Nucleus accumbens (tissue), 56 donors: ENCODE measurements at places on chromosomes 11 and 22.
A peak's percentile ranks its signal among the peaks of the same experiment; 100 is the strongest.

GRCh38 chr11:109946322-109946846 is 146.8 kb upstream of the ZC3H12C start:
- DNase-seq = peak; percentile 64

GRCh38 chr11:28318871-28319270 is 210.7 kb downstream of the METTL15 start:
- no peak for DNase-seq

GRCh38 chr11:86230179-86230804 is 14.3 kb upstream of the EED start:
- DNase-seq = no peak

DNA sequence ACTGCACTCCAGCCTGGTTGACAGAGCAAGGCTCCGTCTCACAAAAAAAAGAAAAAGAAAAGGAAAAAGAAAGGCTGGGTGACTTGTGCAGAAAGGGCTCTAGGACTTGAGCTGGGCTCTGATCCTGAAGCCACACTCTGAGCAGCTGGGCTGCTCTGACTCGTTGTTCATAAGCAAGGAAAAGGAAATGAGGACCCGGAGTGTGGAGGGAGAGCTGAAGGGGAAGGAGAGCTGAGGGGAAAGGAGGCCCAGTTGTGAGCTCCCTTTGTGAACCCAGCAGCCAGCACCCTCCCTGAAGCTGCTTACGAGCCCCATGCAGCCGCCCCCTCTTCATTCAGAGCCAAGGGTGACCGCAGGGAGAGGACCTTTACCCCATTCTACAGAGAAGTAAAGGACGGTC is 12.3 kb upstream of the SH3BP1 start:
- DNase-seq = no peak

DNA sequence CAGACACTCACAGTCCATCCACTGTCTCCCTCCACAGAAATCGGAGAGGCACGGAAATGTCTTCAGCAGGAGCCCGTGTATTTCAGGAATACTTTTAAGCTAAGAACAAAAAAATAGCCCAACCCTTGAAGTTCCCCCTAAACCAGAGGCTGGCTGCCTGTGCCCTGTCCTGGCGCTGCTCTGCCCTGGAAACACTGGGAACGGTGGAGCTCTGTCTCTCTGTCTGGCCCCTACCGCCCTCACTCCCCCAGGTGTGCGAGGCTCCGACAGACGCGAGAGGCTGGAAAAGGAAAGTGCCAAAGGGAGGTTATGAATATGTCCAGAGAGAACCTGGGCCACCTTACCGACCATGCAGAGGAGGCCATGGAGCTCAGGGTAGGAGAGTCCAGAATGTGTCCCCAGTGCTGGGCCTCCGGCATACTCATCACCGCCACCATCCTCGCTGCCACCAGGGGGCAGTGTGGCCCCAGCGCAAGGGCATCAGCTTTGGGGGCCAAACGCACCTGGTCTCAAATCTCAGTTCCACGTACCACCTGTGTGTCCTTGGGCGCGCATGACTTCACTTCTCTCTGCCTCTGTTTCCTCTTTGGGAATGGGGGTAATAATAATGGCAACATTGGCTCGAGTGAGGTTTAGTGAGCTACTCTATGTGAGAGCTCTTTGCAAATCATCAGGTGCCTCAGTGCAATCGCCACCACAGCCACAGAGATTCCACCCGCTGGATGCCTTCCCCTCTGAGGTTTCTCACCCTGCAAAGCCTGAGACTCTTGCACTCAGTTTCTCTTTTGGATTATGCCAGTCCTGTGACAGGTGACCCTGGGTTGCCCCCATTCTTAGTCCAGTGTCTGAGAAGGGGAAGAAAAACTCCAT is 10.4 kb upstream of the SLCO2B1 start:
- DNase-seq = peak; percentile 36

GRCh38 chr22:40231618-40232313 is 54.0 kb downstream of the TNRC6B start:
- DNase-seq = no peak

DNA sequence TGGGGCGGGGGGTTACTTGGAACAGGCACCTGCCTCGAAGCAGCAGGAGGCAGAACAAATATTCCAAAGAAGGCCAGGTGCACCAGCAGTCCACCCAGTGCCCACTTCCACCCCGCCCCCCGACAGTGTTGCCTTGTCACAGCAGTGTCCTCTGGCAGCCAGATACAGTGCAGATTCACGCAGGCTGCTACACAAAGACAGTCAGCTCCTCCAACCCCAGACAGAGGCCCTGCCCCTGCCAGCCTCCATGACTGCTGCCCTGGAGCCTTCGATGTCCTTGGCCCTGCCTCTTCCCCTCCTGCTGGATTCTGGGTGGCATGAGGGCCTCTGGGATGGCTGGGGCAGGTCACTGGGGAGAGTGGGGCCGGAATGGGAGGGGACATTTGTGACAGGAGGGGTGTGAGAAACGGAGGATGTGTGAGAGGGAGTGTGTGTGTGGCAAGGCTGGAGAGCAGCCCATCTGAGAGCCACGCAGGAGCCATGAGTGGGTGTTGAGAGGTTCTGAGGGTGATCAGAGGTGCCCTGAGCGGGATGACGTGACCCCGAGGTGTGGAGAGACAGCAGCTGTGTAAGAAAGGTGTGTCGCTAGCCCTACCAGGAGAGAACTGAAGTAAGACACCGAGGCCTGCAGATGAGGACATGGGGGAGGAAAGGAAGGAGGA is 173.7 kb downstream of the CEP164 start:
- DNase-seq = no peak

- no peak for DNase-seq
Observed at GRCh38 chr11:31437742-31438435, 68.2 kb downstream of the DNAJC24 start.

- DNase-seq = no peak
Observed at GRCh38 chr11:250740-251299, 14.0 kb downstream of the PSMD13 start.

- DNase-seq = no peak
Observed at GRCh38 chr11:134785059-134785458, 373.0 kb upstream of the B3GAT1 start.

- no peak for DNase-seq
Observed at GRCh38 chr11:3674189-3674588, 3.0 kb upstream of the CHRNA10 start.

- DNase-seq = peak; percentile 76
Observed at GRCh38 chr11:117535201-117535849, 207.7 kb downstream of the CEP164 start.

DNA sequence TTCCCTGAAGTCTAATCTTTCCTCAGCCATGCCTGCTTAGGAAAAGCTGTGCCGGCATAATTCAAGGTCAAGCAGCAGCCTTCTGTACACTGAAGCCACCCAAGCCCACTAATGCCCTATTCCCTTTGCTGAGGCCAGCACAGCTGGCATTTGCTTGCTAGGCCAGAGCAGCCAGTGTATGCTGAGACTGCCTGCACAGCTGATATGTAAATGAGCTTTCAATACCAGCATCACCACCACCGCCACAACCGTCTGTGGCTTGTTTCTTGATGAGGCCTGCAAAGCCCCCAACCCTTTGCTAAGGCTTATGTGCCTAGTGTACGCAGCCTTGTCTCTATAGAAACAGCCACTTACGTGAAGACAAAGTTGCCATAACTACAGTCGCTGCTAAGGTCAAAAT is 56.3 kb upstream of the TNRC6B start:
- DNase-seq = peak; percentile 7

DNA sequence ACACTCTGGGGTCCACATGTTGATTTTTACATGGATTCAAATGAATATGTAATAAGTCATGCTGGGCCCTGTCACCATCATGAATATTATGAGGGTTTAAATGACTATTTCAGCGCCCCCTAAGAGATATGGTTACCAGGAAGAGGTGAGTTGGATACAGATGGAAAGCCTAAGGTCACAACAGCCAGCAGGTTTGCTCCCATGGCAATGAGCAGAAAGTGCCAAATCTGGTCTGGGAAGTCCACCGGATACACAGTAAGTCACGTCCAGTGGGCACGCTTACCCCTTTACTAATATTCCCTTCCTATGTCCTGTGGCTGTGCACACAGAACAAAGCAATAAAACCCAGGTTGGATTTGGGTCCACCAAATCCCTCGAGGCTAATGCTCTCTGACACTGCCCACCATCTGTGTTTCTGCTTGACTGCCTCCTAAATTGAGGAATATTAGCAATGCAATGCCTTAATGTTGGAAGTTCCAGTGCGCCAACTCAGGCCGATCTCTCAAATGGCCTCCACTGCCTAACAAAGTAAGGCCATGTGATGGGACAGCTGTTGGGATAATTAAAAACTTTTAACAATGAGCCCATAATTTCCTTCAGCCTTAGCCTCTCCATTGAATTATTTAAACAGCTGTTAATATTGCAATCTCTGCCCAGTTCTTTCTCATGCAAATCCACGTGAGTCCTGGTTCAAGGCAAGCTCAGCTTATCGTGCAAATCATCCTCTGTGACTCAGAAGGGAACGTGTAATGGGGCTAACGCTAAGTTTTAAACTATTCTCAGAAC is 97.6 kb downstream of the SLC1A2 start:
- DNase-seq = no peak

GRCh38 chr11:8138526-8138925 is 30.3 kb downstream of the RIC3 start:
- DNase-seq = no peak

DNA sequence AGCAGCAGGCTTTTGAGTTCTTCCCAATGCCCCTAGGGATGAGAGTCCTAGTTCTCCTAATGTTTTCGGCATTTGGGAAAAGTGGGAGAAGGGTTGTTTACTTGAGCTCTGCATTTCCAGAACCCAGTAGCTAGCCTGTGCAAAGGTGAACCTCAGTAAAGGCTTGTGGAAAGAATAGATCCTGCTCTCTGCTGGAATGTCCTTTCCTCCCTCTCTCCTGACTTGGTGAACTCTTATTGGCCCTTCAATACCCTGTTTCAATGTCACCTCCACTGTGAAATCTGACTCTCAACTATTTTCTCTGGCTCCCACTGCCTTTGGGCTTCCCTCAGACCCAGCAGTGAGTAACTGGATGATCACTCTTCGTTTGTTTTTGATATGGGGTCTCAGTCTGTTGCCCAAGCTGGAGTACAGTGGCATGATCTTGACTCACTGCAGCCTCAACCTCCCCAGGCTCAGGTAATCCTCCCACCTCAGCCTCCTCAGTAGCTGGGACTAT is 2.4 kb upstream of the UVRAG start:
- DNase-seq = no peak

DNA sequence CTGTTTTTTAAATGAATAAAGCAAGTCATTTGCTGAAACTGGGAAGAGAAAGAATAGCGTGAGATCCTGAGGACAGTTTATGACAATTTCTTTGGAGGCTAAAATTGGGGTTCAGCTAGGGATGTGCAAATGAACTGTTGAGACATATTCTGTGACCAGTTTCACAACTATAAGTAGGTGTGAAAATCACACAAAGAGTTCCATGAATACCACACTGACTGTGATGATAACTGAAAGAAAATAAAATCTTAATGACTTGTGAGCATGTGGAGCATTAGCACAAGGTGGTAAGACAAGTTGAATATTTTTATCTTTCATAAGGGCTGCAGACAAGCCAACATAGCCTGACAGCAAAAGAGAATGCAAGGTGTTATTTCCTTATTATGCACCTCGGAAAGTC is 61.1 kb upstream of the PDGFD start:
- DNase-seq = no peak

DNA sequence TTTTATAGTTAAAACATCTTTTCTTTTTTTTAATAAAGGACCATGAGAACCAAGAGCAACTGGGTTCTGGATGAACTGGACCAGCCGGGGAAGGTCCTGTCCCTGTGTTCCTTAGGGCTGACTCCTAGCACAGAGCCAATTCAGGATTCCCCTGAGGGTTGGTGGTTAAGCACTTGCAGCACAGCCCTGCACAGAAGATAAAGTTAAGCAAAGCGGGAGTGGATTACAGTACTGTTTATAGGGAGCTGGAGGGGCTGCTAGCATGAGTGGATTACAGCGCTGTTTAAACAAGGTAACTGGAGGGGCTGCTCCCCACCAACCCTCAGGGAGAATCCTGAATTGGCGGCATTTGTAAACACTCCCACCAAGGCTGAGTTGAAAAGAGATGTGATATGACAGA is 90.6 kb downstream of the CELSR1 start:
- no peak for DNase-seq

DNA sequence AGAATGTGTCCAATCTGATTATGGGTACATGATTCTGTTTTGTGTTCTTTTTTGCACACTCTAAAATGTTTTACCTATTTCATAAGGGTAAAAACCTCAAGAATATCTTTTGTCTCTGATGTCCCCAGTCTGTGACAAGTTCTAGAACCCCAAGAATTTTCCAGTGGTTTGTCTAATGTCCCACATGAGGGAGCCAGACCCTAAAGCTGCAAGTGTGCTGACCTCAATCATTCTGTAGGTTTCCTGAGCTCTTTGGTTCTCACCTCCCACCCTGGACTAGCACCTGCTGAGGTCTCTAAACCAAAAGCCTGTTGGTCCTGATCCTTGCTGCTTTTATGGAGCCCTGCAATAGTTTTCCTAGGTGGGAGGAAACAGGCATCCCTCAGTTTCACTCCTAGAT is 149.8 kb upstream of the MPPED2 start:
- no peak for DNase-seq

DNA sequence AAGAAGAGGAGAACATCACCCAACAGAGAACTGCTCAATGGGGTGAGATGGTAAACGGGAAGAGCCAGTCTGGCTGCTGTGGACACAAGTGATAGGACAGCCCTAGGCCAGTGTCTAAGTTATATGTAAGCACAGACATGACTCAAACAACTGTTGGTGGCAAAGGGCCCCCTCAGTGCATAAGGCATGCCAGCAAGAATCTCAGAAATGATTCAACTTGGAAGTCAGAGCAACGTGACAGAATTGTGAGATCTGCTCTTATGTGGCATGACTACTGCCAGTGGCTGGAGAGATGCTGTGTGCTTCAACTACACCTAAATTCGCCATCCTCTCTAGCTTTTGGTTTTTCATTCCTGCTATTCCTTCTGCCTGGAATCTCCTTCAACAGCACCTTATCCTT is 7.4 kb downstream of the SLN start:
- DNase-seq = no peak

- DNase-seq = no peak
Observed at GRCh38 chr22:30327864-30328345, 1.2 kb upstream of the TBC1D10A start.

GRCh38 chr11:65855927-65856363 is 2.0 kb downstream of the CFL1 start:
- no peak for DNase-seq

GRCh38 chr11:68806931-68807844 is 34.5 kb downstream of the CPT1A start:
- DNase-seq = no peak

DNA sequence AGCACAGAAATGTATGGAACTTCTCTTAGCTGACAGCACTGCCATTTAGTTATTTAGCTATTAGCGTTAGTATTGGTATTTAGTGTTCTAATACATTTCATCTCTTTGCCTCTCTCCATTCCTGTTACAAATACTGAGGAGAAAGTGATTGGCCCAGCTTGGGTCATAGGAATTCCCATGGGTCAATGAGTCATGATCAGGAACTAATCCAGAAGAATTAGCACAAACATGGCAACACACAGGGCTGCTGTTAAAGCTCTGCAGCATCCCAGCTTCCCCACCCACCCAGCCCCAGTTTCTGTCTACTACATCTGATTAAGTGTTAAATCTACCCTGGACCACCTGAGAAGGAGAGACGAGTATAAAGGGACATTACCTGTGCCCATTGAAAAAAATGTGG is 36.1 kb downstream of the PDGFD start:
- DNase-seq = no peak
